ENCODE measurements at places on chromosomes 1 and 21.
A peak's percentile ranks its signal among the peaks of the same experiment; 100 is the strongest.

- DNase-seq, result no peak
Observed at GRCh38 chr21:16537501-16537900, 807.7 kb downstream of the USP25 start.

DNA sequence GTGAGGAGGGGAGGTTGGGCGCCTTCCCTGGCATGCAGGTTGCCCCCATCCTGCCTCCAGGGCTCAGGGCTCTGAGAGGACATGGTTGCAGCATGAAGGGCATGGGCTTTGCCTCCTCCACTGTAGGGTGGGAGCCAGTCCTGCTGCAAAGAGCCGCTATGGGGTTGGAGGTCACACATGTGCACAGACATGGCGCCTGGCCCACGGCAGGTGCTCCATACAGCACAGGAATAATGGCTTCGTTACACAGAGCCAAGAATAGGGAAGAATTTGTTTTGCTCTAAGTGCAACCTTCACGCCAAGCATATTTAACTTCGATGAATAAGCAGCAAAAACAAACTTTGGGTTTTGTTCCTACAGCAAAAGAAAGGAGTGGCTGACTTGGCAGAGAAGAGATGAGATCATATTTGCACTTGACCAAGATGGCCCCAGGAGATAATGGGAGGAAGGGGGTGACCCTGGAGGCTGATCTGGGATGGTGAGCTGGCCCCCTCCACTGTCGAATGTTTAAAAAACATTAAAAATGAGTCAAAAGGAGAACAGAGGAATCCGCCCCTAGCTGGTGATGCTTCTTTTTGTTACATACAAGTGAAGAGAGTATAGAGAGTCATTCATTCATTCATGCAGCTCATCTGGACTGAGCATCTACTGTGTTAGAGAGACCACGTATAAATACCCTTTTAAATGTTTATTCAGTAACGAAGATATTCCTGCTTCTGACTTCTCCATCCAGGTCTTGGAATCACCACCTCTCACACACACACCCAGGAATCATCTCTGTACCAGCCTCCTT is 12.4 kb upstream of the C2CD2 start:
- DNase-seq, result no peak

- no peak for DNase-seq
Observed at GRCh38 chr1:43279666-43280065, 5.7 kb downstream of the C1orf210 start.

- peak; percentile 52 for DNase-seq
Observed at GRCh38 chr1:17439250-17440073, at the start of gene RCC2. TSS of gene RCC2 (minus strand) at chr1:17439677. CDS start at chr1:17438514, 1,163 bp downstream.

Measured in T-helper 1 cell (primary cell).